Activated CD4-positive, alpha-beta T cell treated with anti-CD3 and anti-CD28 coated beads, Interleukin-2, Interleukin-4, amounts not matched to agents 100 ng/mL and 50 ng/mL, durations not matched to agents 16 hours and 8 hours (primary cell): ENCODE measurements at places on chromosomes 16 and 17.

- no peak for DNase-seq
These were observed 16.6 kb downstream of the MYH3 start for GRCh38 chr17:10640475-10640874.

- DNase-seq: no peak
These were observed 215.8 kb downstream of the RBFOX3 start for GRCh38 chr17:79395066-79395465.

DNA sequence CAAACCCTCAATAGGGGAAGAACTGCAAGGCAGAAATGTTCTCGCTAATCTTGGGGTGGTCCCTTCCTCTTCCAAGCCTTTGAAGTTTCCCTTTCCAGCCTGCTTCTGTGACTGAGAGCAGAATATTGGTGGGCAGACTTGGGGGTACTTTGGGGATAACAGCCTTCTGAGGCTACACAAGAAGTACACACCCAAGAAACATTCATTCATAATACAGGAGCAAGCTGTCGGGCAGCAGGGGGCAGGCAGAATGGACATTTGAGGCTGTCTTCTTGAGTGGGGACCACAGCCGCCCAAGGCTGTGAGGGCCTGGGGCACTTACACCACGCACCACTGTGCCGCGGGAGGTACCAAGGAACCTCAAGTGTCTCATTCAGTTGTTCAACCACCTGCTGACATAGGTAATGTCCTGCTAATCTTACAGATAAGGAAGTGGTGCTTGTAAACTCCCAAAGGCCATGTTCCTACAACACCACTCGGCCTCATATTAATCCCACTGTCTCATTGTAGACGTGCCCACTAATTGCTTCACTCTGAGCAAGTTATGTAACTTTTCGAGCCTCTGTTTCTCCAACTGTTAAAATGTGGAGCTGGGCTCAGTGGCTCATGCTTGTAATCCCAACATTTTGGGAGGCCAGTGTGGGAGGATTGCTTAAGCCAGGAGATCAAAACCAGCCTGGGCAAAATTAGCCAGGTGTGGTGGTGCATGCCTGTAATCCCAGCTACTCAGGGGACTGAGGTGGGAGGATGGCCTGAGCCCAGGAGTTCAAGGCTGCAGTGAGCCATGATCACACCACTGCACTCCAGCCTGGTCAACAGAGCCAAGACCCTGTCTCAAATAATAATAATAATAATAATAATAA, 2.5 kb upstream of the MRPS23 start:
- DNase-seq: no peak

DNA sequence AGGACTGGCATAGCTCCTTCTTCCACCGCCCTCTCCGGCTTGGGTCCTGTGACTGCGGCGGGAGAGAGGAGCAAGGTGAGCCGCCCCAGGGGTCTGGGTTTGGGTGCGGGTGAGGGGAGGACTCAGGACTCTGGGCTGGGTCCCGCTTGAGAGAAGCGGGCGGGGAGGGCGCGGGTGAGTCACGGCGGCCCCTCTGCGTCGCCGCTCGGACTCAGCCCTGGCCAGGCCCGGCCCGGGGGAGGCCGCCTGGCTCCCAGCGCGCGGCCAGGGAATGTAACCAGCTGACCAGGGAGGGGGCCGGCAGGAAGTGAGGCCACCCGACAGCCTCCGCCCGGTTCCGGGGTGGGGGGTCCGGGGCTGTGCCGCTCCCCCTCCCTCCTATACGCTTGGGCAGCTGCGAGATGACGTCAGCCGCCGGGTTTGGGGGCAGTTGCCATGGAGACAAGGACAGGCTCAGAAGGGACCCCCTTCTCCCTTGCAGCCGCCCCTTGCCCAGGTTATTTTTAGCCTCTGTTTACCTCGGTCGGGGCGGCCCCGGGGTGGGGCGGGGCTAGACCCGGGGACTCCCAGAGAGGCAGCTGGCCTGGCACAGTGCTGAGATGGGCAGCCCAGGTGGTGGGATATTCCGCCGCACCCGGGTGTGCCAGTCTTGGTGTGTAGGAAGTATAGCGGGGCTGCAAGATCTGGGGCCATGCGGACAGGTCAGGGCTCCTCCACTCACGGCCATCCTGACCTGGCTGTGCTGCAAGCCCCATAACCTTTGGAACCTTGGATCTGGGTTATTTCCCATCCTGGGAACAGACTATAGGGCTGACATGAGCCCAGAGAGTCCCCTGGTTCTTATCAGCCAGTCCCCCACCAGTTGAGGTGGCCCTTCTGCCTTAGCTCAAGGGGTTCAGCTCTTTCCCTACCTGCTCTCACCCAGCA, 1.6 kb downstream of the RIPOR1 start:
- DNase-seq: no peak

DNA sequence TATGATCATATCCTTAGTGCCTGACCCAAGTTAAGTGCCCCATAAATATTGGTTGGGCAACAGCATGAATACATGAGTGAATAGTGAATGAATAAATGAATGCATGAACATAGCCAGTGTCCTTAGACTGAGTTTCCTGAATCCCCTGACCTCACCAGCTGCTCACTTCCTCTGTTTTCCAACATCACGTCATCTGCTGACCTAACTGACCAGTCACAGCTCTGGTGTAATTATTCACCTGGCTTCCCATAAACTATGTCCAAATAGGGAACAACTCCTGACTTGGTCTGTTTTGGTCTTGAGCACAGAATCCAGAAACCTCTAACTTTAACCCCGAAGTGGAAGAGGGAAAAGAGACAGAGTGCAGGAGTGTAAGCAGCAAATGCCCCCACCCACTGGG, 83.4 kb downstream of the ASIC2 start:
- DNase-seq: no peak

- no peak for DNase-seq
These were observed 13.8 kb downstream of the SMIM5 start for GRCh38 chr17:75647061-75647460.

DNA sequence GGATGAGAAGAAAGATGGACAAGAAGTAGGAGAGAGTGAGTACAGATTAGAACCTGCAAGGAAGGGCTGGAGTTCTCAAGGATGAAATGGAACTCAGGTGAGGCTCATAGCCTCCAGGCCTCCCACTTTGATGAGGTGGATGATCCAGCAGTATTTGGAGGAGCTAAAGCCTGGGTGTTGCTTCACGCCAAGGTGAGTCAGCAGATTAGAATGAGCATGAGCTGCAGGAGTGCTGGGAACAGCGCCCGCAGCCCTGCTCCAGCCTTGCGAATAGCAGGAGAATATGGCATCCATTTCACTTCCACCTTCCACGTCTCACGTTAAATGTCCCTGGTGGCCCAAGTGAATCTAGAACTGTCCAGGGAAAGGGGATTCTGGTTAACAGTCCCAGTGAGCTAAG, 94.4 kb upstream of the CPHXL start:
- DNase-seq: no peak

- DNase-seq: peak; percentile 81
These were observed 696.9 kb downstream of the WWOX start for GRCh38 chr16:78796221-78796866.

DNA sequence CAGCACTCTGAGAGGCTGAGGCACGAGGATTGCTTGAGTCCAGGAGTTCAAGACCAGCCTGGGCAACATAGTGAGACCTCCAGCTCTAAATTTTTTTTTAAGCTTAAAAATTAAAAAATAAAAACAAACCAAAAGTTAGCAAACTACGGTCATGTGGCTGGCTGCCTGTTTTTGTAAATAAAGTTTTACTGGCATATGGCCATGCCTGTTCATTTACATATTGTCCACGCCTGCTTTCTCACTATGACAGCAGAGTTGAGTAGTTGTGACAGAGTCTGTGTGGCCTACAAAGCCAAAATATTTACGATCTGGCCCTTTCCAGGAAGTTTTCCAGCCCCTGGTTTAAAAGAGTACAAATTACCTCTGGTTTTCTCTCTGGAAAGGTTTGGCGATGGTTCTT, 3.3 kb downstream of the SLX4 start:
- DNase-seq: no peak

DNA sequence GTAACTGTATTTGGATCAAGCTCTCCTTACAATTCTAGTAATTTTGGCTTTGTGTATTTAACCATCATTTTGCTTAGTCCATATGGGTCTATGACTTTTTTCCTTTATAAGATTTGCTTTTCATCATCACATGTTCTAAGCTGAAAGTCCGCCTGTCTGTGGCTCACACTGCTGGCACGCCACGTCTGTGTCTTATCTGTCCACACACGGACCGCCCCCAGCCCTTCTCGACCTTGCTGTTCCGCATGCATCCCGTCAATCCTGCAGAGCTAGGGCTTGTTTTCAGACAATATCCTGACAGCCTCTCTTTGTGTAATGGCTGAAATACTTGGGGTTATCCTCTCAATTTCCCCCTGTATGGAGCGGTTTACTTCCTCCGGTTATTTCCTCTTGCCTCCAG, 8.4 kb upstream of the ALDH3A1 start:
- DNase-seq: no peak

- DNase-seq: no peak
These were observed 74.8 kb downstream of the IRX6 start for GRCh38 chr16:55398762-55399161.

DNA sequence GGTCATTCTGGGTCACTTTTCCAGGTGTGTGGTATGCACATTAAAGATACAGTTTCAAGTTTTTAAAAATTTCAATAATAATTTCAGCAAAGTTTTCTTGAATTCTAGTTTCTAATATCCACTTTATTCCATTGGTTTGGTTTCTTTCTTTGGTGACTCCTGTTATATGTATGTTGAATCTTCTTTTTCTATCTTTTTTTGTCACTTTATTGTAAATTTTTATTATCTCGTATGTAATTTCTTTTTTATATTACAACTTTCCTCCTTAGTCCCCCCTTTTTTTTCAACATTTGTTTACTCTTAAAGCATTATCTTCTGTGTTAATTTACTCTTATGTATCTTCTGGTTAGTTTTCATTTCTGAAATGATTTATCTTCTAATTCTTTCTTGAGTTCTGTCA, 57.5 kb downstream of the NF1 start:
- DNase-seq: no peak

GRCh38 chr16:52069866-52070265, 477.1 kb downstream of the TOX3 start:
- DNase-seq: no peak

DNA sequence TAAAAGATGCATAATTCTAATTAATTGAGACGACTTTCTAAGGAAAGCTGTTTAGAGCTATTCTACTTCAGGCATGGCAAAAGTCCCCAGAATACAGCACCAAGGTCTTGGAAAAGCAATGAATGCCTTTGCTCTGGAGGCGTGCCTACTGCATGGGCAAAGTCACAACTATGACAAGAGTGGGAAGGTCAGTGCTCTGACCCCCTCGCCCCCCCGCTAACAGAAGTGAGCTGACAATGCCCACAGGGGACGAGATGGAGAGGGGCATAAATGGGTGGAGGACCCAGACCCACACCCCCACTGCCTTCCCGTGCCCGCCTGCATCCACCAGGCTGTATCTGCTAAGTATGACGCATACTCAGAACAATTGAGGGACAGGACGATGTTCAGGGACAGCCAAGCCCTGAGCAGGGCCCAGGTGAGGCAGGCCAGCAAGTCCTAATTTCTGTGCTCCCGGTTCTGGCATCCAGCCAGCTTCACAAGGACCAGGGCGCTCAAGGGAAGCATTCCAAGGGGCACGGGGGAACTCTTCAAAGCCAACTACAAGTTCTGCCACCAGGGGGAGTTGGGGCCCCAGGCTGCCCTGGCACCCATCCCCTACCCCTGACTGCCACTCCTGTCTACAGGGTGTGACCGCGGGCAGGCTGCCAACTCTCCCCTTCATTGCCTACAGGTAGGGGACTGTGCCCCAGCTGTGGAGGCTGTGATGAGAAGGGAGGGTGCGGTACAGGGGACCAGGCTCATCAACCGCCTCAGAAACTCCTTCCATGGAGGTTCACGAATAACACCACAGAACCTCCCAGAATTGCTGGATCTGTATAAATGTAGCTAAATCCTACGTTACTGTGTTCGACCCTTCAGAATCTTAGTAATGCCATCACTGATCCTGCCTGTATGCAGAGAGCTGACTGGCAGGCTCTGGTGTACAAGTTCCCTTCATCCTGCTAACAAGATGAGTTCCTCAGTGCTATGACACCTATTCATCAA, 20.8 kb downstream of the NPRL3 start:
- peak; percentile 58 for DNase-seq

- DNase-seq: no peak
These were observed 502.8 kb downstream of the HS3ST4 start for GRCh38 chr16:26194526-26194925.

GRCh38 chr17:1384905-1385435, 15.1 kb downstream of the YWHAE start:
- no peak for DNase-seq

DNA sequence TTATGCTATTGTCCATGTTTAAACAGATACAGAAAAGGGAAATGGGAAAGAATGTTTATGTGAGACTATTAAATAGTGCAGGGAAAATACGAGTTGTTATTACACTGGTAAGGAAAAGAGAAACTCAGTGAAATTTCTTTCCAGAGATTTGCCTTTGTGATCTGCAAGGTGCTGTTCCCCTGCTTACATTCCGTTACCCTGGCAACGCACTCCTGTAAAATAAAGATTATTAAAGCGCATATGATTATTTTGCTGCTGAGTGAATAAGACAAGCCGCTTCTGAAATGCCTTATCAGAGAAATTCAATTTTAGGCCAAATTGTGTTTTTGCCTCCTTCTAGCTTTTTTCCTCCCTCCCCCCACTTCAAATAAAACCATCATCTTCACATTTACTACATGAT, 328.6 kb upstream of the PMFBP1 start:
- DNase-seq: no peak

DNA sequence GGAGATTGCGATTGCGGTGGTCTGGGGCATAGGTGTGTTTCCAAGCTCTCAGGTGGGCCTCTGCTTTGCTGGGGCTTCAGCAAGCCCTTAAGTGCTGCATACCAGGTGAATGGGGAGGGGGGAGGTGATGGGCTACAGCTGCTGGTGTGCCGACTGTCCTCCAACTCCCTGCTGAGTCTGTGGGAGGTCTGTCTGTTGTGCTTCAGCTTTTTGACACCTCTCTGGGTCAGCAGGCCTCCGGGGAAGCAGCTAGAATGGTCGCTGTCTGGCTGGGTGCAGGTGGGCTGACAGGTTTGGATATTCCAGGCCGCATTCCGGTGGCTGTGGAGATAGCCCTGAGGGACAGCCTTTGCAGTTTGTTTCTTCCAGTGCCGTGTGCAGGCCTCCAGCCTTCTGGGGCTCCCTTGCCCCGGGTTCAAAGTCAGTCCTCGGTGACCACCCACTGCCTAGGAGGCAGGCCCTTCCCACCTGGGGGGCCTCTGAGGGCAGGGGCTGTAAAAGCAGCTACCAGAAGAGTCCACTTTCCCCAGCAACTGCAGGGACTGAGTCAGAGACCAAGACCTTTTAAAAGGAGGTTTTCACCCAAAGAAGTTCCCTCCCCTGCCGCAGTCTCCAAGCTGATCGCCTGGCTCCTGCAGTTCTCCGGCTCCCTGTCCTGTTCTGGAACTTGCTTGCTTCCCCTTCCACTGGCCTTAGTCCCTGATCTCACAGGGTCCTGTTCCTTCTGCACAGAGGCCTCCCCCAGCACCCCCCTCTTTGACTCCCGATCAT, 2.0 kb upstream of the TTYH2 start:
- no peak for DNase-seq

GRCh38 chr16:88505405-88506082, 52.5 kb downstream of the ZFPM1 start:
- peak; percentile 8 for DNase-seq

GRCh38 chr17:74852237-74853047, 7.2 kb downstream of the GRIN2C start:
- peak; percentile 62 for DNase-seq
